ENCODE measurements at places on chromosomes 4 and X. TPM values are rescaled to one million over a fixed set of nuclear protein-coding genes. Genes with fewer than 3 reads are reported as not detected.

DNA sequence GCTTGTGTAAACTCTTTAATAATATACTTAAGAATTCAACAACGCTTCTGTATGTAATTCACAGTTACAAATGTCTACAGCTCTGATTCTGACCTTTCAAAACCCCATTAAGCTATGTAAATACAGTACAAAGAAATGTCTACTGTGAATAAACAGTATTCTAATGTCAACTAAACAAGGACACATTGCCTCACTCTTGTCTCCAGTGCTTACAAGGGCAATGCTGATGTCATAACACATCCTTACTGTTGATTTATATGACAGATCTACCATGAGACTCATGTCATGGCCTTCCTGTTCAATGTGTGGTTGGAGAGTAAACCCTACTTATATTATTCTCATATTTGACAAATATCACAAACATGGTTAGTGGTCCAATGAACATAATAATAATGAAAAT is 256.1 kb upstream of the ADGRL3 start:
- peak; percentile 2 for DNase-seq

DNA sequence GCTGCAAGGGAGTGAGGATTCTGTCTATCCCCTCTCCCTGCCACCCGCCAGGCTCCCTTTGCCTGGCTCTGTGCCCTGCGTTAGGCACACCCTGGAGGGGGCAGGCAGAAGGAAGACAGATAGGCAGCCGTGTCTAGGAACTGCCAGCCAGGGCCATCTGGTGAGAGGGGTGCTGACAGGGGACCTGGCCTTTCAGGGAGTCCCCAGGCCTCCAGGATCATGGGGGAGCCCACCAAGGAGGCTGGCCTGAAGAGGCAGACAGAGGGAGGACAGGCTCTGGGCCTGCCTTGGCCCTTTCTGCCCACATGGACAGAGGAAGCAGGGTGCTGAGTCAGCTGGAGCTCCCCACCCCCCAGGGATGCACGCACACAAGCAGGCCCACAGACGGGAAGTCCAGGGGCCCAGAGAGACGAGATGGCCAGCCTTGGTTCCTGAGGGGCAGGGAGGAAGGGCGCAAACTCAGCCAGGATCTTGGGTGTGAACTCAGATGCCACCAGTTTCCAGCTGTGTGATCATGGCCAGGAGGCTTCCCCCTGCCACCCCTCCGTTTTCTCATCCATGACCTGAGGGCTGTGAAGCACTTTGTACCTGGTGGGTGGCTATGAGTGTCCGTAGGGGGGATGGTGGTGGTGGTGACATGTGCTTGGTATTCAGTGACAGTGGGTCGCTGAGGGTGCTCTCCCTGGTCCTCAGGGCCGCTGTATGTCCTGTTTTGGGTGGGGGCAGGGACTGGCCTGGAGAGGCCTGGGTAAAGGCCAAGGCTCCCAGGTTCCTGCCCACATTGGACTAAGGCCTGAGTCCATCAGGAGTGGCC is 1.8 kb downstream of the SH3BP2 start:
- DNase-seq, result no peak

- no peak for DNase-seq
These were observed 32.0 kb upstream of the MGST2 start for GRCh38 chr4:139633661-139634060.

CRMP1 gene
- polyA plus RNA-seq, result 62.4 TPM

DNA sequence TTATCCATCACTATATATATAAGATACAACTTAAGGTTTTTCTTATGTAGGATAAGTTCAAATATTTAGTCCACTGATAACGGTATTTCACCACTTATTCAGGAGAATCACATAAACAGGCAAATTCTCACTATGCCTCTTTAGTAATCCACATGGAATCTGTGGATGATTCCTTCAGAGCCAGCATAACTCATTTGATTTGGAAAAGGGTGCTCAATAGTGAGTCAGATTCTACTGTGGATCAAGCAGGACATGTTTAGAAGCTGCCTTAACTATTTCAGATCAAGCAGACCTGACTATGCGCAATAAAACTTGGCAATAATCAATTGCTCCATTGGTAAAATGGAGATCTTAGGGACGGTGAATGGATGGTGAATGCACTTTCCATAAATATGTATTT is 184.1 kb downstream of the CBR4 start:
- no peak for DNase-seq

PKD2 gene
- polyA plus RNA-seq, result 59.1 TPM

DNA sequence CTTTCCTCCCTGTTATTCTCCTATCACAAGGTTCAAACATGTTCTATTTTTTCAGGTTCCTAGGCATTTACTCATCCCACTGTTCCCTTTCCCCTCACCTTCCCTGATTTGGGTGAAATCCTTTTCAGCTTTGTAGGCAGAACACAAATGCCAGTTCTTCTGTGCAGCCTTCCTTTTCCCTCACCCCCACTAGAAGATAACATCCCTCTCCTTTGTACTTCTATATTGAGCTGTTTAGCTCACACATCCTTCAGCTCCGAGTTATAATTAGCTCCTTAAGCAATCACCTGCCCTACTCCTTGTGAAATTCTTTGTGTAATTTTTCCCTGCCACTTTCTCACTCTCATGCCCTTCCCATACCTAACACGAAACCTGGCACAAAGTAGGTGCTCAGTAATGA is 240.9 kb downstream of the AR start:
- no peak for DNase-seq

DNA sequence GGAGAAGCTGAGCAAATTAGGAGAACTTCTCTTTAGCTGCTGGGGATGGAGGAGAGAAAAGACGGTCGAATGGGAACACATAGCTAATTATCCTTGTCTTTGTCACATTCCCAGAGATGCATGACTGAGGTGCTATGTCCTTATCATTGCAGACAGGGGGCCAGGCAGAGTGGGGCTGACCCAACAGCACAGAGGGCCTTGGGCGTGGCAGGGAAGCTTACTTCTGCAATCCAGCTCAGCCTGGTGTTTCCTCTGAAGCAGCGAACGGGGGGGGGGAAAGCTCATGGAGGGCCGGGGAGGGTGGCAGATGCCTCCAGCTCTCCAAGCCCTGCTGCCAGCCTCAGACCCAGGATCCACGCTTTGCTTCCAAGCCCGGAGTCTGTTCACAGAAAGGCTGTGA is 50.8 kb upstream of the HOPX start:
- no peak for DNase-seq

GRCh38 chr4:20422398-20422797 is 170.7 kb downstream of the SLIT2 start:
- DNase-seq, result no peak

GRCh38 chr4:81509191-81509590 is 37.5 kb upstream of the RASGEF1B start:
- no peak for DNase-seq

- no peak for DNase-seq
These were observed 24.5 kb downstream of the REPS2 start for GRCh38 chrX:16970977-16971376.

TAF9B gene
- polyA plus RNA-seq, result 51.4 TPM

DNA sequence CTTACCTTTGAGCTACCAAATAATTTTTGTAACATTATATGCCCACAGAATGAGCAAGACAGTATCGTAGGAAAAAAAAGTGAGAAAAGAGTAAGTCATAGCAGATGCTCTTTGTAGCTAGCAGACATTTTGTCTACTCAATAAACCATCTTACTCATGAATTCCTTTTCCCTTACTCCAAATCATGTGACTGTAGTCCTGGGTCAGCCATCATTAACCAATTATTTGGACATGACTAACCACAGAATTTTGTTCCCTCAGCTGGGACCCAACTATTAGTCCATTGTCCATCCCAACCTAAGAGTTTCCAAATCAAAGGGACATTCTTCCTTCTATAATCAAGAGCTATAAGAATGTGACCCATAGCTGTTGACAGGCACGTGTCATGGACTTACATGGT is 11.4 kb downstream of the UBE2D3 start:
- DNase-seq, result no peak

GRCh38 chr4:101279377-101279871 is 67.9 kb downstream of the PPP3CA start:
- DNase-seq, result no peak

DNA sequence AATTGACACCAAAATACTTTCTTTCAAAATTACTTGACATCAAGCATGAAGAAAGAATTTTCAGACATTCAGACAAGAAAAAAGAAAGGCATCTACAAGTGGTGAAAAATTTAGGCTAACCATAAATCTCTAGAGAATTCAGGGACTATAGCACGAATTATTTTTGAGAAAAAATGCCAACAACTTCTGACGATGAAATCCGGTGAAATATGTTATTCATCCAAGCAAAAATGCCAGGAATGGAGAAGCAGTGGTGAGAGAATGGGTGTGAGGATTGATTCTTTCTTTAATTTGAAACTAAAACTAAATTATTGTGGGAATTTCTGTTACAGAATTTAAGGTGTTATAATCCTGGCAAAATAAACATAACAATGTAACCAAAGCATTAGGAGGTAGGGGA is 69.4 kb upstream of the SORBS2 start:
- DNase-seq, result no peak

CXCL8 gene
- 2.4 TPM for polyA plus RNA-seq

MFAP3L gene
- polyA plus RNA-seq, result 1.8 TPM

- no peak for DNase-seq
These were observed 59.3 kb downstream of the MAPK10 start for GRCh38 chr4:86300516-86300915.

ADGRA3 gene
- polyA plus RNA-seq, result 65.8 TPM

GRCh38 chr4:54073271-54073880 is 9.0 kb upstream of the CHIC2 start:
- no peak for DNase-seq

GRCh38 chr4:119628281-119629141 is at the start of gene PDE5A:
TSS of gene PDE5A (minus strand) at chr4:119628804. CDS start at chr4:119628671, 133 bp downstream.
- peak; percentile 85 for DNase-seq

SHROOM4 gene
- polyA plus RNA-seq, result 32.6 TPM

- no peak for DNase-seq
These were observed 21.6 kb downstream of the PRIMPOL start for GRCh38 chr4:184671101-184671500.

DNA sequence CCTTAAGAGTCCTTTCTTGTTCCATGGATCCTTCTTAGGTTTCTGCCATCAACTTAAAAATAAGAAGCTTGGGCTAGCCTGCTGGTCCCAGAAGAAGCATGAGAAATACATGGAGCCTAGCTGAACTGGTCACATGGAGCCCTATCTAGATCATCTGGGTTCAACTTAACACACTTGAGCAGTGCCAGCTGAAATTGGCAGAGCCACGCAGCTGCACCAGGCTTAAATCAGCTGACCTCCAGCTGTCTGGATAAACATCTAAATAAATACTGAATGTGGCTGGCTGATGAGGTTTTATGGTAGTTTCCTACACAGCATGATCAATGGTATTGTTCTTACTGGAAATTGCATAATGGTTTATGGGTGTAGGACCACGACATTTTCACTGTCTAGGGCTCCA is 598.4 kb upstream of the FAM241A start:
- no peak for DNase-seq

LRCH2 gene
- 18.9 TPM for polyA plus RNA-seq

MCF2 gene
- polyA plus RNA-seq, result 0.16 TPM

DNA sequence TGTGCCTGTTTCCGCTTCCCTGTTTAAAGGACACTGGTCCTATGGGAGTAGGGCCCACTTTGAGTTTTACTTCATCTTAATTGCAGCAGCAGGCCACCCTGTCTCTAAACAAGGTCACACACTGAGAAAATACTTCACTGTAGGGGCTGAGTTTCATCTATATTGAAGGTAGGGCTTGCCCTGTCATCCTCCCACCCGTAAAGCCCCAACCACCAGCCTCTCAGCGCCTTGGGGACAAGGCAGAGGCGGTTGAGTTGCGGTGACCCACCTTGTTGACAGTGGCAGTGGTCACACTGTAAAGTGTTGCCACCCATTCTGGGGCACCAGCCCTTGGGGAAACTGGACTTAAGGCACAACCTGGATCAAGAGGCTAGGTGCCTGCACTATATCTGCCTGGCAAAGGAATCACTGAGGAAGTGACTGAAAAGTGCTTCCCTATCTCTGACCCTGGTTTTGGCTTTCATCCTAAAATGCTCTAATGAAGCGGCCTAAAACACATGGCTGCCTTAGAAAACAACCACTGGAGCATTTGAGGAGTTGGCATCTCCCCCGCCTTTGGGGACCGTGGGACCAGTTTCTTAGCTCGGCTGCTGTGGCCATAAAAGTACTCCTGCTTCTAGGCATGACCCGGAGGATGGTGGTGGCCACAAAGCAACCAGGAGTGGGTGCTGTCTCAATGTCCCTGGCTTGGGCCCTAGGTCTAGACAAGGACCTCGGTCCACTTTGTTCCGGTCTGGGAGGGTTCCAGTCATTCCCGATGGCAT is 7.8 kb upstream of the WDR1 start:
- DNase-seq, result no peak

GRCh38 chr4:155741546-155741945 is 17.3 kb upstream of the GUCY1B1 start:
- DNase-seq, result no peak

MAGIX gene
- 1.7 TPM for polyA plus RNA-seq

GRCh38 chrX:98338544-98338943 is 1454.8 kb downstream of the RPA4 start:
- no peak for DNase-seq

HERC5 gene
- 5.1 TPM for polyA plus RNA-seq

- no peak for DNase-seq
These were observed 75.1 kb downstream of the GAB1 start for GRCh38 chr4:143411527-143412419.

SNX12 gene
- polyA plus RNA-seq, result 61.7 TPM

FAM114A1 gene
- polyA plus RNA-seq, result 52.8 TPM

SUPT20HL1 gene
- not detected for polyA plus RNA-seq

NPNT gene
- polyA plus RNA-seq, result 74.0 TPM

RHOXF2B gene
- not detected for polyA plus RNA-seq

TRIM60 gene
- polyA plus RNA-seq, result not detected

CPZ gene
- polyA plus RNA-seq, result 3.0 TPM

GRCh38 chrX:100980608-100981497 is 11.3 kb downstream of the ARL13A start:
- DNase-seq, result no peak

GRCh38 chrX:111812889-111813563 is 63.0 kb upstream of the TRPC5OS start:
- no peak for DNase-seq

DNA sequence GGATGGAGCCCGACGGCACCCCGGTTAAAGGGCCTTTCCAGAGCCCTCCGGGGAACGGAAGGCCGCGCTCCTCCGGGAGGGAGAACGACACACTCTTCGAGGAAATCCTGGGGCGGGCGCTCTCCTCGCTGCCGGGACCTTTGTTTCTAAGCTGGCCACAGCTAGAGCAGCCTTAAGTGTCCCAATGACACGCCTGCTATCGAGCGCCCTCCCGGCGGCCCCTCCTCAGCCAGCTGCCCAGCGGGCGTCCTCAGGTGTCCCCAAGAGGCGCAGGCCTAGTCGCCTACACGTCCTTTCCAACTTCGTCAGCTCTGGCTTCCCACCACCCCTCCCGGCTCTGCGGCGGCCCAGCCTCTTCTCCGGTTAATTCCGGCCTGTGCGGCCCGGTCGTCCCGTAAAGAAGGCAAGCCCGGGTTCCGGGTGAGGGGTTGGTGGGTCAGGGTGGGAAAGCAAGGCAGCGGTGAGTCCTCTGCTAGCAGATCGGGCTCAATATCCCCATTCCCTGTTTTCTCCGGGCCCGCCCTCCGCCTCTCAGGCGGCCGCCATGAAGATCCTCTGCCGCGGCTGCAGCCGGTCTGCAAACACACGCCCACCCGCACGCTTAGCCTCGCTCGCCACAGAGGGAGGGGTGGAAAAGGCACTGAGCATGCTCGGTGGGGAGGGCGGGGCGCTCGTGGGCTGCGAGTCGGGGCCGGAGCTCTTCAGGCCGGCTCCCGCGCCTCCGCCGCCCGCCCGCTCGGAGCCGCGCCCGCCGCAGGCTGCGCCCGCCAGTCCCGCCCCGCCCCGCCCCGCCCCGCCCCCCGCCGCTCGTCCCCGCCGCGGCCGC is at the start of gene RAP1GDS1:
TSS of gene RAP1GDS1 (plus strand) at position 806 of the 826 bp plus-strand sequence. CDS start 182 bp downstream, outside the sequence.
- peak; percentile 97 for DNase-seq

UBE2D3 gene
- 266 TPM for polyA plus RNA-seq

GRCh38 chr4:81512757-81513501 is 41.2 kb upstream of the RASGEF1B start:
- no peak for DNase-seq
